ENCODE measurements at places on chromosomes 2 and 18. TPM values are rescaled to one million over a fixed set of nuclear protein-coding genes. Genes with fewer than 3 reads are reported as not detected.

KYNU gene
- 1.2 TPM for total RNA-seq

DNA sequence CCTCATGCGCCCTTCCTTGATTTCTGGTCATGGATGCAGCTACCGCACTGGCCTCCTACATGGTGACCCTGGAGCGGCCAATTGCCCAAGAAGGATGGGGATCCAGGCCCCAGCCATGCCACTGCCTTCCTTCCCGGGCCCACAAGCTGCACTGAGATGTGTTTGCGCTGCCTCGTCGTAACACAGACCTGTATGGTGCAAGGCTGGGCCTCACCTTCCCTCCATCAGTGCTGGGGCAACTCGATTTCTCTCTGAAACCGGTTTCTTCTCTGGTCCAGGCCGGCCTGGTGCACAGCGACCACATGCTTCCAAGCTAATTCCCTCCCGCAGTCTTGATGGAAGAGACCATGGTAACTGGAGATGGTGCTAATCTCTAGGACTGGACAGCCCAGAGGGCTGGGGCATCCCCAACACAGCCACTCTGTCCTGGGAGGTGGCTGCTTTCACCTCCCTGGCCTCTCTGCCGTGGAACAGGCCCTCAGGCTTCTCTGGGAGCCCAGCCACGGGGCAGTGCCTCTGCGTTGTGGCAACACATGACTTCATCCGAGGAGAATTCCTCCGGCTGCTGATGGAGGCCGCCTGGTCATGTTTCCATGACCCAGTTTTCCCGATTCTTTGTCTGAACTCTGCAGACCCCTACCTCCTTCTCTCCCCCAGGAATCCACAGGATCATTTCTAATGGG, 184.2 kb downstream of the GLI2 start:
- no peaks in the 10 kb centered on the region for H3K27me3 ChIP-seq
- no peaks in the 10 kb centered on the region for H3K36me3 ChIP-seq
- peak overlapping the region; percentile 47 for H3K27ac ChIP-seq
- DNase-seq, result no peak

DNA sequence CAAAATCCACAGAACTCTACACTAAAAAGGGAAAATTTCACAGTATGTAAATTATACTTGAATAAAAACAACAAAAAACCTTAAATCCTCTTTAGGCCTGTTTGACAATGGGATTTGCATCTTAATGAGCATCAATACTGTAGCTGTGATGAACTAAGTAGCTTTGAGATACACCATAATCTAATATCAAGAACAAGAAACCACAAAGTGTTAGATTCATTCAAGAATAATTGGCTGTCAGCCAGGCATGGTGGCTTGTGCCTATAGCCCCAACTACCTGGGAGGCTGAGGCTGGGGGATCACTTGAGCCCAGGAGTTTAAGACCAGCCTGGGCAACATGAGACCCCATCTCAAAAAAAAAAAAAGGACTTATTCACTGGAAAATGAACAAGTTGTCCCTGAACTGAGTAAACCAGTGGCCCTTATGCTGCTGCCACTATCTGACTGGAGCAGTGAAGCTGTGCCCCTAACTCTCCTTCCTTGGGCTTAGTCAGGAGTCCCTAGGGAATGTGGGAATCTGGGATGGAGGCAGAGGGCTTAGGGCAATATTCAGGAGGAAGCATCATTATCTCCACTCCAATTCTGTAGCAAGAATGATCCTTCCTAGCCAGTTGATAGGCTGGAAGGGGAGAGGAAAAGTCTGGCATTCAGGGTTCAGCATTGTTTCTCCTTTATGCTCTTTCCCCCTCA, 88.5 kb downstream of the PRKCE start:
- no peak overlapping the region for H3K4me3 ChIP-seq
- H3K4me1 ChIP-seq, result peaks cover 56% of the 10 kb centered on the region
- no peak for DNase-seq
- H3K27me3 ChIP-seq, result no peaks in the 10 kb centered on the region
- H3K27ac ChIP-seq, result no peak overlapping the region

DNA sequence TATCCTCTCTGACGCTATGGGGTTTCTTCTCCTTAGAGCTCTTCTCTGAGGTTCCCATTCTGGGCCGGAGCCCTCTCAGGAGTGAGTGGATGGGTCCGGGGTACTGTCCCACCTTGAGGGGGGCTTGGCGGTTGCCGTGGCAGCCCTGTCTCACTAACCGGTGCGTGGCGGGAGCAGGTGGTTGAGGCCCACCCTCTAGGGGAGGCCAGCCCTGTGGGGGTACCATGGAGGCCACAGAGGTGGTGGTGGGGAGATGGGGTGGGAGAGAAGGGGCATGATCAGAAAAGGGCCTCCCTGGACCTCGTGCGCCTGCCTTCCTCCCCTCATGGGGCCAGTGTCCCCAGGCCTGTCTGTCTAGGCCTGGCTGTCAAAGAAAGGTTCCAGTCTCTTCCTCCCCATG, 22.3 kb downstream of the IGFBP5 start:
- H3K27ac ChIP-seq, result peak overlapping the region; percentile 27
- no peaks in the 10 kb centered on the region for H3K4me1 ChIP-seq
- no peak overlapping the region for H3K4me3 ChIP-seq
- DNase-seq, result no peak
- no peaks in the 10 kb centered on the region for H3K27me3 ChIP-seq
- H3K36me3 ChIP-seq, result peaks cover 48% of the 10 kb centered on the region

- H3K36me3 ChIP-seq, result no peaks in the 10 kb centered on the region
- no peak for DNase-seq
- H3K4me1 ChIP-seq, result peaks cover 33% of the 10 kb centered on the region
Measured at GRCh38 chr2:161423421-161424393, 7.6 kb downstream of the TBR1 start.

RAPGEF4 gene
- total RNA-seq, result 8.9 TPM

Measured in esophagus muscularis mucosa (tissue), 4 donors.